ENCODE measurements at places on chromosomes 6 and 20.

- no peak for DNase-seq
Measured at GRCh38 chr6:2872423-2873358, 30.4 kb downstream of the SERPINB9 start.

DNA sequence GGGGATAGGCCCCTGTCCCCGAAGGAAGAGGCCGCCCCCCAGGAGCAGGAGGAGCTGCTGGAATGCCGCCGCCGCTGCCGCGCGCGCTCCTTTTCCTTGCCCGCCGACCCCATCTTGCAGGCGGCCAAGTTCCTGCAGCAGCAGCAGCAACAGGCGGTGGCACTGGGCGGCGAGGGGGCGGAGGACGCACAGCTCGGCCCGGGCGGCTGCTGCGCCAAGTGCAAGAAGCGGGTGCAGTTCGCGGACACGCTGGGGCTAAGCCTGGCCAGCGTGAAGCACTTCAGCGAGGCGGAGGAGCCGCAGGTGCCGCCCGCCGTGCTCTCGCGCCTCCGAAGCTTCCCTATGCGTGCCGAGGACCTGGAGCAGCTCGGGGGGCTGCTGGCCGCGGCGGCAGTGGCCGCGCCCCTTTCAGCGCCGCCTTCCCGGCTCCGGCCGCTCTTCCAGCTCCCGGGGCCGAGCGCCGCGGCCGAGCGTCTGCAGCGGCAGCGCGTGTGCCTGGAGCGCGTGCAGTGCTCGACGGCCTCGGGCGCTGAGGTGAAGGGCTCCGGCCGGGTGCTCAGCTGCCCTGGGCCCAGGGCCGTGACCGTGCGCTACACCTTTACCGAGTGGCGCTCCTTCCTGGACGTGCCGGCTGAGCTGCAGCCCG is 630 bp downstream of the PPP1R3G start:
- peak; percentile 57 for DNase-seq

DNA sequence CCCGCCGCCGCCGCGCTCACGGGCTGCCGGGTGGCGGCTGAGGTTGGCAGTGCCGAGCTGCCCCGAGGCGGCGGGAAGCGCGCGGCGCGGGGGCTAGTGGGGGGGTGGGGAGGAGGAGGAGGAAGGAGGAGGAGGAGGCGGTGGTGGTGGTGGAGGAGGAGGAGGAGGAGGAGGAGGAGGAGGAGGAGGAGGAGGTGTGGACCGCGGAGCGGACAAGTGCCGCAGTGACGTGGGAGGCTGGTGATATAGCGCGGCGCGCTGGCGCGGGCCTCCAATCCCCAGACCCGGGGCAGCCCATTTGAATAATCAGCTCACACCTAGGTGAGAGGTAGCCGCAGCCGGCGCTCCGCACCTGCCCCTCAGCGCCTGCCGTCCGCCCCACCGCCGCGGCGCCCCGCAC is at the start of gene FOXA2:
FOXA2 (minus strand) TSS at position 51 of the 400 bp plus-strand sequence. CDS start 294 bp downstream, outside the sequence.
- DNase-seq, result no peak

GRCh38 chr6:136365776-136366354 is 76.2 kb upstream of the BCLAF1 start:
- peak; percentile 10 for DNase-seq

GRCh38 chr6:38973178-38974057 is 75.2 kb upstream of the GLP1R start:
- DNase-seq, result peak; percentile 13

- DNase-seq, result no peak
Measured at GRCh38 chr6:26172608-26172968, 85.4 kb downstream of the HFE start.

GRCh38 chr6:37239950-37240713 is 17.4 kb upstream of the TBC1D22B start:
- peak; percentile 57 for DNase-seq

DNA sequence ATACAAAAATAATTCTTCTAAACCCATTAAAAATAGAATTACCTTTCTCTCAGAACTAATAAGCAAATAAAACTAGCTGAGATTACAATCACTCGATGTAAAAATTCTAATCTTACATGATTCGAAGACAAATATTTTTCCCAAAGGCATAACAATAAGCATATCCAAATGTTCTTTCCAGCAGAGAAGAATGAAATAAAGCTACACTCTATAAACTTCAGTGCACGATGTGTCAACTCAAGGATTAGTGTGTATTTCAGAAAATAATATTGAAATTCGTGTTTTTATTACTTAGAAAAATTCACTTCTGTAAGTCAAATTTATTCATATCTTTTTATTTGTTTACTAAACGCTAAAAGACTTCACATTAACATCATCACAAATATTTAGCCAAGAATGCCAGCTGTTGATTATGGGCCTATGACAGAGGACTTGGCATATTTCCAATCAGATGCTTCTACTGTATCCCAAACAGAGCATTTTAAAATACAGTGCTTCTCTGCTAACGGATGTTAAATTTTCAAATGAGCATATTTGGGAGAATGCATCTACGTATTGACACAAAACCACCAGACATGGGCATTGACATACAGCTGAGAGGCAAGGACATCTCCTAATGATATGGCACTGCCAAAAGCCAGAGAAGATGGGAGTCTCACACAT is 54.7 kb upstream of the PDE7B start:
- no peak for DNase-seq

GRCh38 chr6:24340998-24341938 is 16.6 kb downstream of the DCDC2 start:
- no peak for DNase-seq

- DNase-seq, result no peak
Measured at GRCh38 chr6:52564856-52565255, 12.0 kb downstream of the TRAM2 start.

DNA sequence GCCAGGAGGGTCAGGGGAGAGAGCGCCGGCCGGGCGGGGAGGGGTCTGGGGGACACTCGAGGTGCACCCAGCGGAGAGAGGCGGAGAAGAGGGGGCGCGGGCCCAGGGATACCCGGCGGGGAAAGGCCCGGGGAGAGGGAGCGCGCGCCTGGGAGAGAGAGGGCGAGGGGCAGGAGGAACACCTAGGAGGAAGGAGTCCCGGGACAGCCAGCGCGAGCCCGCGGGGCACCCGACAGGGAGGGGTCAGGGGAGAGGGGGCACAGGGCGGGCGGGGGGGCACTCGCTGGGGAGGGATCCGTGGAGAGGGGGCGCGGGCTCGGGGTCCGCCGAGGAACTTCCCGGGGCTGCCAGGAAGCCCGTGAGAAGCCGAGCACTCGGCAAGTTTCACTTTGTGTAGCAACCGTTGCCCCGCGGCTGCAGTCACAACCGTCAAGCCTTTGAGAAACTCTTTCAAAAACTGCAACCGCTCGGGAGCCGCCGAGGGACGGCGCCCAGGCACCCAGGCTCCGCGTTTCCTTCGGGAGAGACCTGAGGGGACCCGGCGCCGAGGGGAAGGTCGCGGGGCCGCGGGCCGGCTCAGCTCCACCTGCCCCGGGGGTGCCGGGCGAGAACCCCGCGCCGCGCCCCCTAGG is 471 bp downstream of the EZR start:
- peak; percentile 83 for DNase-seq

DNA sequence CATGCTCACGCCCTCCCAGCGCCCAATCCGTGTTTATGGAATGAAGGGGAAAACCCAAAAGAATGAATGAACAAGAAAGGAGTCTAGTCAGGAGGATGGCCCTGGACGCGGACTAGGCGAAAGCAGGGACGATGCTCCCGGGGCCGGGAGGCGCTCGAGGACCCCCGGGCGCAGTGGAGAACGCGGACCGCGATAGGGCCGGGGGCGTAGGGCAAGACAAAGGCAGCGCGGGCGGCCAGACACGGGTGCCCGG is 758 bp downstream of the GCLC start:
- no peak for DNase-seq

DNA sequence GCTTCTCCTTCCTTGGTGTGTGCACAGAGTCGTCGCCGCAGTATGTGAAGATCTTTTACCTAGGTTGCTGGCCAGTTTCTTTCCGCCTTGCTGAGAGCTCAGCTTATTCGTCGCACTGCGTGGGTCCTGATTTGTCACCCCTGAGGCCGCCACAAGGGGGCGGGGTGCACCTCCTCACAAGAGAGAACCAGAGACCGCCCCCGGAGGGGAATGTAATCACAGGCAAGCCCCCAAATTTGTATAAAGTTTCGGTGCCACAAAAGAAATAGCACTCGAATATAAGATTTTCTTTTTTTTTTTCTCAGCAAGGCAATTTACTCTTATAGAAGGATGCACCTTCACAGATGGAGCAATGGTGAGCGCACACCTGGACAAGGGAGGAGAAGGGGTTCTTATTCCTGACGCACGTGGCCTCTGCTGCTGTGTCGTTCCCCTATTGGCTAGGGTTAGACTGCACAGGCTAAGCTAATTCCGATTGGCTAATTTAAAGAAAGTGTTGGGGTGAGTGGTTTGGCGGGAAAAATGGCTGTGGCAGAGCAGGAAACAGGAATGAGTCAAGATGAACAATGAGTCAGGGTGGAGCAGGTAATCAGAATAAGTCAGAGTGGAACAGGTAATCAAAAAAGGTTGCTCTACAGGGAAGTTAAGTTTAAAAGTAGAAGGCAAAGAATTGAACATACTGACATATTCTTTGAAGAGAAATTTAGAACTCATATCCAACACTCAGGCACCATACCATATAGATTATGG is 19.5 kb downstream of the NCOA3 start:
- no peak for DNase-seq

- no peak for DNase-seq
Measured at GRCh38 chr6:143100429-143100828, 39.7 kb downstream of the AIG1 start.

GRCh38 chr6:145587334-145587733 is 148.0 kb downstream of the EPM2A start:
- DNase-seq, result no peak

GRCh38 chr6:135583256-135583761 is 85.8 kb upstream of the AHI1 start:
- no peak for DNase-seq

DNA sequence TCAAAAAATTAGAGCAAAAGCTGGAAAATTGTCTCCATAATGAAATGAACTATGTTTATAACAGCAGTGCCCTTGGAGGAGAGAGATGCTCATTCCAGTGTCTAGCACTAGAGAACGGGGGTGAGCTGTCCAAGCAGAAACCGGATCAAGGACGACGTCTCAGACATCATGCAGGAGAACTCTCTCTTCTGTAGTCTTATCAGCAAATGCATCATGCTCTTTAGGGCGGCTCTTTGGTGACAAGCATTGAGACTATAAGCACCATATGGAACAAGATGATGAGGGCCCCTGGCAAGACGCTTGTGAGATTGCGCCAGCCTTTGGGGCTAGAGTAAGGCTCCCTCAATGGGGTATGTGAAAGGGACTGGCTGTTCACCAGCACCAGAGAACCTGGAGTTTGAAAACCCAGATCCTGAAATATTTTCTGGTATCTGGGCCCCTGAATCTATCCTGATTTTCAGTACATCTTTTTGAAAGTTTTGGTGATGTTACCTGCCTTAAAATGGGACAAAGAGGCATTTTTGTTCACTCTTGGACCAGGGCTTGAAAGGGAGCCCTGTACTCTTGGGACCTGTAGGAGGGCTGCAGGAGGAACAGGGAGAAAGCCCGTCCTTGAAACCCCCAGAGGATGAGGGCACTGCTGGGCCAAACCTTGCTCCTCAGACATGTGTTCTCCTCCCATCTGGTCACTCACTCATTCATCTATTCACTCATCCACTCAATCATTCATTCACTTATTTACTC is 127.6 kb downstream of the TTLL2 start:
- DNase-seq, result no peak

DNA sequence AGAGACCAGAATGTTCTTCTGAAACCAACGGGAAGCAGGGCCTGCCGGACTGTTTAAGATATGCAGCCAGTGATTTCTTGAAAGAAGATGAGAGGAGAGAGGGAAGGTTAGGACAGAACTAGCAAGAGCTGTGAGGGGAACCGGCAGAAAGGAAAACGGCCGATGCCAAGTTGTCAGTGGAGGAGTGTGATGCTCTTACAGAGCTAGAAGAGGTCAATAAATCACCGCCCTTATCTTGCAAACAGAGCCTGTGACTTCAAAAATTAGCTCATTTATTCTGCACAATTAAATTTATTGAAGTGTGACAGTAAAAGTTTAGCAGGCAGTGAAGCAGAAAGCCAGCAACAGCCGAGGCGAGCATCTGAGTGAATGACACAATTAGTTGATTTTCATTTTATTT is 509.5 kb upstream of the ID4 start:
- DNase-seq, result no peak

- no peak for DNase-seq
Measured at GRCh38 chr20:64159711-64160110, 4.5 kb upstream of the MYT1 start.

DNA sequence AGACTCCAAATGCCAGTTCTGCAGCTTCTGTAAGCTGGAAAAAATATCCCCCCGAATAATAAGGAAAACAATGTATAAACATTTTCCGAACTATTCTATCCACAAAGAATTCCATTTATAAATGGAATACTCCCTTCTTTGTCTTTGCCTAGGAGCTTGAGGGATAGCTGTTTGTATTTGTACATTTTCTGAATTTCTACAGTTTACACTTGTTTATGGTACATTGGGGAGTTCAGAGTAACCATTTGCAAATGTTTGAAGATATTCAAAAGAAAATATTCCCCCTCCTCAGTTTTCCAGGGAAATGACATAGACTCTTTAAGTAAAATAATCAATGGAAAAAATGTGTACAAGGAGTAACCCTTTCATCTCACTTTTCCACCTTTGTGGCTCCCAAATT is 149.6 kb downstream of the SOBP start:
- DNase-seq, result no peak

GRCh38 chr20:41984031-41984430 is 365.9 kb upstream of the CHD6 start:
- no peak for DNase-seq

DNA sequence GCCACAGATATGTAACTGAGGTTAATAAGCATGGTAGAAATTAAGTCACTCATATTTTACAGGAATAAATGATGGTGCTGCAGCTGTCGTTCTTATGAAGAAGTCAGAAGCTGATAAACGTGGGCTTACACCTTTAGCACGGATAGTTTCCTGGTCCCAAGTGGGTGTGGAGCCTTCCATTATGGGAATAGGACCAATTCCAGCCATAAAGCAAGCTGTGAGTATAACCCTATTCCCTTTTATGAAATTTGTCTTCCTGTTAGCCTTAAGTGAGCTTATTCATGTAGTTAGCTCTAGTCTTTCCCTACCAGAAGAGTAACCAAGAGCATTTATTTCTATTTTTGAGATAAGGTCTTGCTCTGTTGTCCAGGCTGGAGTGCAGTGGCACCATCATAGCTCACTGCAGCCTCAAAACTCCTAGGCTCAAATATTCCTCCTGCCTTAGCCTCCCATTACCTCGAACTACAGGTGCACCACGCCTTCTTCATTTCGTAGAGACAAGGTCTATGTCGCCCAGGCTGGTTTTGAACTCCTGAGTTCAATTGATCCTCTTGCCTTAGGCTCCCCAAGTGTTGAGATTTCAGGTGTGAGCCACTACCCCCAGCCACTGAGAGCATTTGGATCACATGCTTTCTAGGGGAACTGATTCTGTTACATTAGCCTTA is 12.0 kb downstream of the TCP1 start:
- no peak for DNase-seq

- no peak for DNase-seq
Measured at GRCh38 chr6:110976575-110976974, 5.3 kb upstream of the RPF2 start.

DNA sequence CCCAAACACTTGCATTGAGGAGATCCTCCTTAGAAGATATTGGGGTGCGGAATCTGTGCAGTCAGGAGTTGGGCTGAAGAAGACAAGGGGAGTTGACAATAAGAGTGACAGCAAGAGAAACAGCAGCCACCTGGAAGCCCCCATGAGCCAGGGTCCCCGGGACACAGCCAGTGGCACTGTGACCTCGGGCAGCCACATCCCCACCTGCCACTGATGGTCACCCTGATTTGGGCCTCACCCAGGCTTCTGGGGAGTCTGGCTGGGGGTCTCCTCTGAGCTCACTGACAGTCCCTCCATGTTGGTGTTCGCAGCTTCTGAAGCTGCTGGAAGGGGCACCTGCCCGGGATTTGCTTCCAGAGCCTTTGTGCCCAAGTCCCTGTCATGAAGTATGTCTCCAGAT is 123.5 kb downstream of the TTLL2 start:
- DNase-seq, result no peak
